ENCODE measurements at places on chromosomes 12 and 14. TPM values are rescaled to one million over a fixed set of nuclear protein-coding genes. Genes with fewer than 3 reads are reported as not detected.

TPH2 gene
- not detected for total RNA-seq

LRRC10 gene
- not detected for total RNA-seq

PPTC7 gene
- 14.2 TPM for total RNA-seq

ADAMTS20 gene
- 1.6 TPM for total RNA-seq

MMP19 gene
- total RNA-seq, result 3.3 TPM

ITPR2 gene
- 63.9 TPM for total RNA-seq

EMC9 gene
- total RNA-seq, result 21.2 TPM
